ENCODE measurements at places on chromosomes 3 and 15.
A peak's percentile ranks its signal among the peaks of the same experiment; 100 is the strongest.

- no peak for DNase-seq
Observed at GRCh38 chr3:133532951-133533350, 40.5 kb upstream of the CDV3 start.

DNA sequence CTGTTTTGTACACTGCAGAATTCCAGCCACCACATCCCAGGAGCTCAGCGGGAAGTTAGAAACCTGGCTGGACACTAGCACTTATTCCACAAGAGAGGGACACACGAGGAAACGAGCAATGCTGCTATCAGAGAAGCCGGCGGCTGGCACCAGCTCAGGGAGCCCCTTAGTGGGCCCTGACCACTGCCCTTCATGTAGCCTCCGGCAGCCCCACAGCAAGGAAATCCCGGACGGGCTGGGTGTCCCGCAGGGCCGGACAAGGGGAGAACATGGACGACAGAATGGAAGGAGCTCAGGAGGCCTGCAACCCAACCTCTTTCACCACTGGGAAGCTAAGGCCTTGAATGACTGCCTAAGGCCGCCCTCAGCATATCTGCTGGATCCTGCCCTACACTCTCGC lies 32.5 kb downstream of the RBPMS2 start:
- DNase-seq = no peak

DNA sequence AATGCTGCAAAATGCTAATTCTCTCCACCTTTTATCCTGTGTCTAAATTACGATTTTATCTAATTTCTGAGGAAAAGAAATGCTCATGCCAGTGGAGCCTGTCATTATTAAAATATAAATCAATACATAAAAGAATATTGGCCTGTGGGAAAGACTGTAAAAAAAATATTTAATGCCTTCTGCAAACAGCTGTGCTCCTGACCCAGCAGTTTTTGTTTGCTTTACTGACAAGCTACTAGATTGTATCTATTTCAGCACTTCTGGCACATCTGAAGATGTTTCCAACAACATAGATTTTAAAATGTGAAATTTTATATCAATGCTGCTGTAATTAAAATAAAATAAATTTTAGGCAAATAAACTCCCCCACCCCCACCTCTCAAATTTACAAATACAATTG lies 493.6 kb upstream of the AGTR1 start:
- DNase-seq = no peak

DNA sequence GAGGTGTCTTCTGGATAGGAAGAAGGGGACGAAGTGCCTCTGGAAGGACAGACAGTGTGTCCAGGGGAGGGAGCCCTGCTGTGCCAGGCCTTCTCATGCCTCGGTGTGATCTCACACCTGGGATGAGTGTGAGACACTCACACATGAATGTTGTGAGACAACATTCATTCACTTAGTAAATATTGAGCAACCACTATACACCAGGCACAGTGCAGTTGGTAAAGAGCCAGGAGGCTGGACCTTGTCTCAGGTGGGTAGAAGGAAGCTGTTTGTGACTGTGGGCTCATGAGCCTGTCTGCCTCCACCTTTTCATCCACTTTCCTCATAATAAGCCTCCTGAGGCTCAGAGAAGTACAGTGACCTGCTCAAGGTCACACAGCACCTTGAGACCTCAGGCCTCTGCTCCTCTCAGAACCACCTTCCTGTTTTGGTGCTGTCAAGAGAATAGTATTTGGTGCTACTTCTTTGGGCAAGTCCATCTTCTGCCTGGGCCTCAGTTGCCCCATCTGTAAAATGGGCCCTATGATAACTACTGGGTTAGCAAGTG lies 20.9 kb downstream of the SLC6A6 start:
- DNase-seq = no peak

DNA sequence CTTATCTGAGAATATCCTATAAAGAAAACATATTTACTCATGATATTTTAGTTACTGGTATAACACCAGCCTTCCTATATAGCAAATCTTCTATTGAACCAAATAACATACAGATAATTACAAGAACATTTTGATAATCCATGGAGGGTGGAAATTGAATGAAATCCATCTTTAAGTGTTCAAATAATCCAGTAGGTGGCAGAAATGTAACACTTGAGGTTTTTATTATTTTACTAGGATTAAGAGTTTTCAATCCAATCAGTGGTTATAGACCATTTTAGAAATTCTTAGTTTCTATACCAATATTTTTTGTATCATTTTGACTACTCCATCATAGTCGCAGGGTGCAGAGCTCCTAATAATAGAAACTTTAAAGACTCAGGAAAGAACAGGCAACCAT lies 101.9 kb upstream of the KCNH8 start:
- DNase-seq = no peak

GRCh38 chr3:149180057-149180573 lies 41.5 kb downstream of the CP start:
- DNase-seq = no peak

DNA sequence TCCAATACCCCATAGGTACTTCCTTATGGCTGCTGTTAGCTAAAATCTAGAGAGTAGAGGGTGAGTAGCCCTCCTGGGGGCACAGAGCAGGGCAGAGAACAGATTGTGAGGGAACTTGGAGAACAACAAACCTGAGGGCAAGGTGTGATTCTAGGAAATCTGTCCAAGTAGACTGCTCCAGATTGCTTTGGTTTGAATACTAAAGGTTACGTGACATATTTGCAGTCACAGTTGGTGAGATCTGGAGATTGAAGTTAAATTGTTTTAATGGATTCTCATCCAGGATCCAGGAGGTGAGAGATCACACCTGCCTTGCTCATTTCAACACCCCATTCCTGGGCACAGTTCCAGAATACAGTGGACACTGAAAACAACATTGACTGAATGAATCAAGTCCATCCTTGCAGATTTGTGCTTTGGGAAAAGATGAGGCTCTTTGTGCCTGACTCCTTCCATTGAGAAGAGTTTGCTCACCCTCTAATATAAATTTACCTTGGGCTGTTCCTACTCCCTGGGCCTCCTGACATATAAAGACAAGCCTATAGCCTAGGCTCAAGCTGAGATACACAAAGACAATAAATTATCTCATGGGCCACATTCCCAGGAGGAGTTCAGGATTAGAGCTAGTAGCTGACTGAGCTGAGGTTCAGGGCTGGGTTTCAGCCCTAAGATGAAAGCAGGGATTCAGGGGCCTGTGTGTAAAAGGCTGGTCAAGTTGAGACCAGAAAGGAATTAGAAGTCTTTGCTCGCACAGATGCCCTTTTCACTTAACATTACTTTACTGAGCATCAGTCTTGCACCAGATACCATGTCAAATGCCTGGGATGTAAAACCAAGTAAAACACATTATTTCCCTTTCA lies 400.9 kb upstream of the MCTP2 start:
- no peak for DNase-seq

- peak; percentile 36 for DNase-seq
Observed at GRCh38 chr15:96326328-96327154, 4.0 kb upstream of the NR2F2 start.

- peak; percentile 84 for DNase-seq
Observed at GRCh38 chr15:64893481-64894394, 18.0 kb upstream of the ANKDD1A start.

GRCh38 chr3:141289228-141289772 lies 57.7 kb downstream of the PXYLP1 start:
- no peak for DNase-seq

DNA sequence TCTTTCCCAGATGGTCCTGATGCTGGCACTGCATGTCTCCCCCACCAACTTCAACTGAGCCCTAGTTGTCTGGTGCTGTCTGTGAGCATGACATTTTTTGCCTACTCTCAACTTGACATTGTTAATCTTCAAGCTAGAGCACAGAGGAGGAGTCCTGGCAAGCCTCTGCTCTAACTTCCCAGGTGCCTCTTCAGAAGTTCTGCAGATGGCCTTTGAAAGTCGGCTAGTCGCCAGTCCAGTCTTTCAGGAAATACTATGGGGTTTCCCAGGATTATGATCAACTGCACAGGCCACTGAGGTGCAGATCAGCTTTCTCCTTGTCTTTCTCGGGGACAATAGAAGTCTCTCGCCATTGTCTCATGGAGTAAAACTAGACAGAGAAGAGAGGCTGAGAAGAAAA lies 86.7 kb downstream of the ST8SIA2 start:
- DNase-seq = no peak

DNA sequence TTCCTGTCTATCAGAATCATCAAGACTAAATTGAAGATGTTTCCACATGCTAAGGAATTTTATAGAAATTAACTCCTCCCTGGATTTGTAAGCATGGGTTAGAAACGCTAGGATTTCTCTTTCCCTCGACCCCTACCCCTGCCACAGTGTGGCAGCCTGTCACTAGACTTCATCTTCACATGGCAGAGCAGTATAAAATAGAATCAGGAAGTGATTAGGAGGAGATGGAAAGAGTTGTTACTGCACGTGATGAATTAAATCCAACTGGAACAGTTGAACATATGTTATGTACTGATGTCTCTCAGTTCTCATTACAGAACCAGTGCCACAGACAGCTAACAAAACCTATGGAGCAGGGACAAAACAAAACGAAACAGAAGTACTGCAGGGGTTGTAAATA lies 130.0 kb upstream of the BNIP2 start:
- peak; percentile 2 for DNase-seq

DNA sequence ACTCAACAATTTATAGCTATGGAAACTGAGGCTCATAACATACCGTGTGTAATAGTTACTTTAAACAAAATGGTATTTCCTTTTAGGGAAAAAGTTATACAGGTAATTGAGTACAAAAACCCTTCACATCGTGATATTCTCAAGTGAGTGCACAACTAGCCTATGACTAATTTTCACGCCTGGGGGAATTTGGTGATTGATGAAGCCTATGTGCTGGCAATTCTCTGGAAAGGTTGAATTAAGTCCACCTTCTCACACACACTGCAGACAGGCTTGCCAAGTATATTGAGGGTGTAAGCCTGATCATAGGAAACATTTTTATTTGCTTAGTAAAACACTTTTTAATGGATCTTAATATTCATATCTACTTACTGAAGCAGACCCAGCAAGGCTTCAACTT lies 41.3 kb upstream of the ROBO2 start:
- DNase-seq = no peak

DNA sequence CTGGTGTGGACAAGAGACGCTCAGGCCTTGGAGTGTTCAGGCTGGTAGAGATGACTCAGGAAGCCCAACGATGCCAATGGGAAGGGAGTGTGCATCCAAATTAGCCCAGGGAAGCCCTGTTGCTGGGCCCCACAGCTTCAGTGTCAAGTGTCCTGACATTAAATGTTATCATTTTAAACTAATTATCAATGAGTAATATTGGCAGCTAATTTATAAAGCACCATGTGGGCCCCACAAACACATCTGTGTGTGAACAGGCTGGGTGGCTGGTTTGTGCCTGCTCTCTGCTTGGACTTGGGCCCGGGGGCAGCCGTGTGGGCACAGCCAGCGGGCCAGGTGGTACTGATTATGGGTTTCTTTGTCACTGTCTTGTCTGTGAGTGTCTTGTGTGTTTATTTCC lies 15.0 kb downstream of the FBLN2 start:
- DNase-seq = no peak

DNA sequence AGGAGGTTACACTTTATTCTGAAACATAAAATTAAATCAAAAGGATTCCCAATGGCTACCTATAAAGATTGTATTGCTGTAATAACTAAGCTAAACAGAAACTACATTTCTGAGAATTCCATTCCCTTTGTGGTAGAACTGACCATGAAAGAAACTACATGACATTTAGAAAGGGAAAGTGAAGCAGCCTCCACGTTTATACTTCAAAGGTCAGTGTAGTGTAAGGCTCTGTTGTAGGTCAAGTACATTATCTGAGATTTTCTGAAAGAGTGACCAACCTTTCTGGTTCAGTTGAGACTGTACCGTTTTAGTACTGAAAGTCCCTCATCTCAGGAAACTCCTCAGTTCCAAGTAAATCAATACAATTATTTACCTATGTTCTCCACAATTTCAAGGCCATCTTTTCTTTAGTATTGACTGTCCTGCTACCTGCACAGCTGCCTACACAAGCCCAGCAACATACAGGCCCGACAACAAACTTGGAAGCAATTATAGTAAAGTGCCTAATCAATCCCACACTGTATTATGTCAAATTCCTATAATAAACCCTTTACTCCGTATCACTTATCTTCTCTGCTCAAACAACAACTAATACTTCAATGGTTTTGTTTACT lies 343.0 kb downstream of the PLOD2 start:
- no peak for DNase-seq

DNA sequence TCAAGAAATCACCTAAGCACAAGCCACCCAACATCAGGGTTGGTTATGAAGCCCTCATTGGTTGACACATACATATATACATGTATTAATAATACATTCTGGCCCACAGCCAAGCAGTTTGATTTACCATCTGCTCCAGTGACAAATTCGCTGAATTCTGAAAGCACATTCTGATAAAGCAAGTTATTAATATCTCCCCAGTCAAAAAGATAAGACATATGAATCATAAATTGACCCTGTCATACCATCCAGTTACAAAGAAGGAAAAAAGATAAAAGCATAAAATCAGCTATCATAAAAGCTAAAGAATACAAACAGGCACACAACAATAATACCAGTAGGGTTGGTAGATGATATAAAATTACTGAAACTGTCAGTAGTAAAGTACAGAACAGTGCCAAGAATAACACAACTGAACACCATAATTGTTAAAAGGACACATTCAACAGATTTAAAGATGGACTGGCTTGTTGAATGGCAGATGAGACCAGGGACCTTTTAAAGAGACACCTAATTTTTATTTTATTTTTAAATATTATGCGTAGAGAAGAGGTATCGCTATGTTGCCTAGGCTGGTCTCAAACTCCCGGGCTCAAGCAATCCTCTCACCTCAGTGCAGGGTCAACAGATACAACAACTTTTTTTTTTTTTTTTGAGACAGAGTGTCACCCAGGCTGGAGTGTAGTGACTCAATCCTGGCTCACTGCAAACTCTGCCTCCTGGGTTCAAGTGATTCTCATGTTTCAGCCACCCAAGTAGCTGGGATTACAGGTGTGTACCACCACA lies 7.7 kb downstream of the SNX4 start:
- DNase-seq = no peak

DNA sequence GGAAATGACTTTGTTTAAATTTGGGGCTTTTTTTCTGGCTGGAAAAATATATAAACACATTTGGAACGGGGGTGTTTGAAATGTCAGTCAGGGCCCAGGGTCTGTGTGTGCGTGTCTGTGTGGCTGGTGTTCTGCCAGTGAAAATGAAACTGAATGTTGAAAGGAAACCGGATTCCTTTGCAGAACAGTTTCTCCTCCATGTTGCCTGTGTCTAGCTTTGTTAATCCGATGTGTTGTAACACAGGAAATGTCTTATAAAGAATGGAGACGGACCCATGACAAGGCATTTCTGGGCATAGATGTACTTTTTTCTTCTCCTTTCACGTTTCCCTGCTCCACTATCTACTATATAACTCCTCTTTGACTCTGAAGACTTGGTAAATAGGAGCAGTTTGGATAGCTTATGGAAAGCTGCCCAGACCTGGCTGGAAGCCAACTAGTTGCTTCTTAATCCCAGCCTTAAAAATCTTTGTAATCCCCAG lies 2.8 kb downstream of the SQOR start:
- DNase-seq = no peak

Data from NCI-H526 (cell line).